ENCODE measurements at places on chromosomes 5 and 9.

DNA sequence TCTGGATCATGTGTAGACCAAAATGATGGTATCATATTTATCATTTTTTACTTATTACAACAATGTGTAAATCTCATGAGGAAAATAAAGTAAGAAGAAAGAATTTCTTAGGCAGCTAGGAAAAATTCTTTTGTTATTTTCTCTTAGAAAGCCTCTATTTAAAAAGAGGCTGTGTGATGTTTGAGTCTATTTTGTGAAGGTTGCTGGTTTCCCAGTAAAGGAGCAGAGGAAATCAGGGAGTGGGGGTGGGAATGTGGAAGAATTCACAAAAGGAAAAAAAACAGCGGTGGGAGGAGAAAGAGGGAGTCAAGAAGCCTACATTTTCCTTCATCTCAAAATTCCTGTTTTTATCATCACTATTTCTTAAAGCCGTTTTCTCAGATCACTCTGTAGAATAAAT is 20.1 kb downstream of the PTCH1 start:
- DNase-seq = no peak

- no peak for DNase-seq
These were observed 109.0 kb downstream of the MLLT3 start for GRCh38 chr9:20513126-20513913.

DNA sequence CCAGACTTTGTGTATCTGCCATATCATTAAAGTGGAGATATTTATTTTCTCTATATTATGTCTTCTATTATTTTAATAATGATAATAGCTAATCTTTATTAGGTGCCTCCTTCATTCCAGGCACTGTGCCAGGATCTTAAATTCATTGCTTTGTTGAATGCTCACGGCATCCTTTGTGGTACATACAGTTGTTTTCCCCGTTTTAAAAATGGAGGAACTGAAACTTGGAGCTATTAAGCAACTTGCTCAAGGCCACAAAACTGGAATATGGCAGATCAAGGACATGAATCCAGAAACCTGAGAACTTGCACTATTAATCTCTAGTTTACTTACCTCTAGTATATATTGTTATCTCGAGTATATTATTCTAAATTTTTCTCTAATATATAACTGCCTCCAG is 41.5 kb upstream of the PPP3R2 start:
- DNase-seq = no peak

DNA sequence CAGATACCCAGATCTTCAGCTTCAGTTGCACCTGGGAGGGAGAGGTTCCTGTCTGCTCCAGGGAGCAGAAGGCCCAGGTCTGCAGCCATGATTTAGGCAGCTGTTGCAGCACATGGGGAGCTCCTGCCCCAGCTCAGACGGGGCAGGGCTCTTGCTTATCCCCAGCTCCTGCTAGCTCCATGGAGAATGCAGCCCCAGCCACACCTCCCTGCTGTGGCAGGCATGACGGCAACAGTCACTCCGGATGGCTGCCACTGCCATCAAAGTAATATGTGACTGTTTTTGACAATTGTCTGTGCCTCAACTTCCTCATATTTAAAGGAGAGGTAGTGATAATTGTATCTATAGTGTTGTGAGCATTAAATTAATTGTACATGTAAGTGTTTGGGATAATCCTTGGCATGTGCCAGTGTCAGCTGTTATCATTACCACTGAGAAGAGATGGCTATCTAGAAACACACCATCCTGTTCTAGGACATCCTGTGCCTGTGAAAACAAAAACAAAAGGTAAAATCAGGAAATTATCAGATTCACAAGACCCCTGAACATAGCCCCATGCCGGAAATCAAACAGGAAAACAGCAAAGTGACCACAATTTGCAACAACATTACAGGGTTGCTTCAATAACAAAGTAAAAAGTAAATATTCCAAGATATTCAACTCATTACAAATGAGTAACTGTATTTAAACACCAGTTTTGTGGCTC is 1048.8 kb upstream of the ACO1 start:
- DNase-seq = no peak

GRCh38 chr9:84839541-84839940 is 170.0 kb downstream of the NTRK2 start:
- no peak for DNase-seq

- no peak for DNase-seq
These were observed 45.4 kb downstream of the HACD4 start for GRCh38 chr9:20985851-20986600.

- DNase-seq = no peak
These were observed 16.0 kb downstream of the ANGPTL2 start for GRCh38 chr9:127106466-127106855.

GRCh38 chr9:93464395-93464794 is 11.0 kb upstream of the FAM120AOS start:
- no peak for DNase-seq

DNA sequence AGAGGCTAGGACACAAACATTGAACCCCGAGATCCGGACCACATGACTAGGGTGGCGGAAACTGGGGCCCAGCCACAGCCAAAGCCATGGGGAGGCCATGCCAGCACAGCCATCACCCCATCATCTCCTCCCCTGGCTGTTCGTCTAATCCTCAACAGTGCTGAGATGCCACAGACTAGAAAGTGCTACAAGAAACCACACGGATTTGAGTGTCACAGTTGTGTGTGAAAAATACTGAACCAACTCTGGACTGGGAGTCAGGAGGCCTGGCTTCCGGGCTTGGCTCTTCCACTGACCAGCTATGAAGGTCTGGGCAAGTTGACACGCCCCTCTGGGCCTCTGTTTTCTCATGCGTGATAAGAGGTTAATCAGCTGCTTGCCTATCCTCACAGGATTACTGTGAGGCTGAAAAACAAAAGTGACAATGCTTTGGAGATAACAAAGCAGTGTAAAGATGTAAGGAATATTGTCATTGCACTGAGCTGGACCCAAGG is 38.8 kb upstream of the SHB start:
- no peak for DNase-seq

DNA sequence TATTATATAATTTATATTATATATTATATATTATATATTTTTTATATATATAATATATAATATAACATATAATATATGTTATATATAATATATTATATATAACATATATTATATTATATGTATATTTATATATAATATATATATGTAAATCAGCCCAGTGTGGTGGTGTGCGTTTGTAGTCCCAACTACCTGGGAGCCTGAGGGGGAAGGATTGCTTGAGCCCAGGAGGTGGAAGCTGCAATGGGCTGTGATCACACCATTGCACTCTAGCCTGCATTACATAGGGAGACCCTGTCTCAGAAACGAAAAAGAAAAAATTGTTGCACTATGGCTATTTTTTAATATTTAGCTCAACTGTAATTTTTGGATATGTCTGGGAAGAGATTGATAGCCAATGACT is 52.4 kb downstream of the NSD1 start:
- no peak for DNase-seq

- no peak for DNase-seq
These were observed 30.9 kb downstream of the S1PR3 start for GRCh38 chr9:89022001-89022759.

DNA sequence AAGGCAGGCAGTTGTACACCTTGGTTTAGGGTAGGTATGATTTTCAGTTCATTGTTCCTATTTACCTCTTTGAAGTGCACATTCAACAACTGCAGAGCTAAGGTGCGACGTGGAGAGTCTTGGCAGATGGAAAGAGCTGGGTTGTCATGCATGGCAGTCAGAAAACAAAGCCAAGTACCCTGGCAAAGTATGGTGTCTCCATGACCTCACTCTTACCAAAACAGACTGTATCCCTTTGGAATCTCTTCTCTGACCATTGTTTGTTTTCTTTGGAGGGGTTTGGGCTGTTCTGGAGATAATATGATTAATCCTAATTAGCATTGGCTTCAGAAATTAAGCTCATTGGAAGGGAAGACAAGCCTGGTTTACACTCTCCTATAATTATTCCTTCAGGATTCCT is 665.7 kb downstream of the DNAH5 start:
- no peak for DNase-seq

DNA sequence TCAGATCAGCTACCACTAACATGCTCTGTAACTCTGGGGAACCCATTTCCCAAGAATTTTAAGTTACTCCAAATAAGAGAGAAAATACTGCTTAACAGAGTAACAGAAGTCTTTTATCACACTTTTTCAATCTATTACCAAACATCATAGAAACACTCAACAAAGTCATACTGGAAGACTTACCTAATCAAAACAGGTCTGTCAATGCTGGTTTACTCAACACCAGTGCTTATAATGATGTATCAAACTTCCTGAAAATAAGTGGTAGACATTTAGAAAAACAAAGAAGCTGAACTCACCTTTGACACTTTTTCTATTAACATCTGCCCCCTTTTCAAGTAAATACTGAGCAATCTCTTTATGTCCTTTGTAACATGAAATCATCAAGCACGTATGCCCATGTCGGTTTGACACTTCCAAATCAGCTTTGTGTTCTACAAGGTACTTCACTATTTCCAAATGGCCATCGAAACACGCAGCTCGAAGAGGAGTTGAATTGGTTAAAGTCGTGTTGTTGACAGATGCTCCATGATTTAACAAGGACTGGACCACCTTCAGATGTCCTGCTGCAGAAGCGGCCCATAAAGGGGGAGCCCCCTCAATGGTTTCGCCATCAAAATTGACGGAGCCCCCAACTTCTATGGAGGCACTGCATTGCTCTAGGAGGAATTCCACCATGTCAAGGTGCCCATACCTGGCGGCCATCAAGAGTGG is 1.8 kb downstream of the FEM1C start:
- DNase-seq = no peak

DNA sequence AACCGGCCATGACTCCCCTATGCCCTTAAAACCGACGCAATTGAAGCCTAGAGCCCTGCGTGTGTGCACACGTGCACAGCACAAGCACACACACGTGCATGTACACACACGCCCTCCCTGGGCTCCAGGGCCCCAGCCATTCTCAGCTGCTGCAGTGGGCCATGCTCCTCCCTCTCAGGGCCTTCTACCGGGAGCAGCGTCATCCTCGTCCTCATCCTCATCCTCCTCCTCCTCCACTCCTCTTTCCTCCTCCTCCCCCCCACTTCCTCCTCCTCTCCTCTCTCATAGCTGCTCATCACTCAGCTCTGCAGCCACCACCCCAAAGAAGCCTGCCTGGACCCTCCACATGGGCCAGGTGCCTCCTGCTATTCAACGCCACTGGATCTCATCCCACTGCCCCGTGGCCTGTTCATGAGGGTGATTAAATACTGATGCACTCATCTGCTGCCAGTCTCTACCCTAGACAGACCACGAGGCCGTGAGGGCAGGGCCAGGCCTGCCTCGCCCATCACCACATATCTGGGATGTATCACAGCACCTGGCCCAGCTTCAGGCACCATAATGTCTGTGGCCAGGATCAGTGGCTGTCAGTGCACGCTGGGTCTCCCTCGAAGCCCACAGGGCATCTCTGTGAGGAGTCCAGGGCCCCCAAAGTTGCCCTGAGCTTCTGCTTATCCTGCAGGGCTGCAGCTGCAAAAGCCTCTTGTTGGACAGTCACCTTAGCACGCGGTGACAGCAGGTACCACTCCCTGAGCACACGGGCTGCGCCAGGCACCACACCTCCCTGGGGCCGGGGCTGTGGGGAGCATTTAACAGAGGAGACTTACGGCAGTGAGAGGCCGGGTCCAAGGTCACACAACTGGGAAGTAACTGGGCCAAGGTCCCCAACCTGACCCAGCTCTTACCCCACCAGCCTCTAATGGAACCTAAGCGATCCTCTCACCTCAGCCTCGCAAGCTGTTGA is 9.8 kb downstream of the FAM78A start:
- DNase-seq = no peak

GRCh38 chr9:133897675-133898074 is 94.4 kb downstream of the VAV2 start:
- no peak for DNase-seq

GRCh38 chr9:111691672-111692329 is 30.4 kb downstream of the GNG10 start:
- DNase-seq = no peak

- DNase-seq = no peak
These were observed 2.0 kb upstream of the DBH start for GRCh38 chr9:133634081-133634691.

GRCh38 chr9:122398371-122398924 is 27.6 kb downstream of the PTGS1 start:
- no peak for DNase-seq

GRCh38 chr9:84481231-84481630 is 140.7 kb upstream of the SLC28A3 start:
- DNase-seq = no peak

GRCh38 chr5:37896159-37896558 is 56.3 kb upstream of the GDNF start:
- no peak for DNase-seq

DNA sequence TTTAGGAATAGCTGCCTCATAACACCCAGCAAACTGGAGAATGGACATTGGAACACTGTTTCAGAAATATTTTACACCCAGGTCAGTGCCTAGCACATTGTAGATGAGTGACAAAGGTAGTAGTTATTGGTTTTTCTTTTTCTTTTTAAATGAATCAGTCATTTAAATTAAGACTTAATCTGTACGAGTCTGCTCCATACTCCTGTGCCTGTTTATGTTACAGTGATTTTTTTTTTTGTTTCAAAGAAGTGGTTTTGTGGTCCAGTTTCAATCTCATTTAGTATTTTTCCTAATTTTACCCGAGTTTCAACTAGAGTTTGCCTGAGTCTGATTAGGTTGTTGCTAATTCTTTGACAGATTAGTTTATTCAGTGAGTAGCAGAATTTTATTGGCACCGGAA is 16.2 kb downstream of the LMNB1 start:
- no peak for DNase-seq

- DNase-seq = no peak
These were observed 185.9 kb upstream of the S1PR3 start for GRCh38 chr9:88805217-88805943.

- no peak for DNase-seq
These were observed 94.2 kb downstream of the DPYSL3 start for GRCh38 chr5:147415651-147416050.
